Activated T-cell treated with anti-CD3 and anti-CD28 coated beads for 1 hour (primary cell): ENCODE measurements at places on chromosomes 1 and 21.

DNA sequence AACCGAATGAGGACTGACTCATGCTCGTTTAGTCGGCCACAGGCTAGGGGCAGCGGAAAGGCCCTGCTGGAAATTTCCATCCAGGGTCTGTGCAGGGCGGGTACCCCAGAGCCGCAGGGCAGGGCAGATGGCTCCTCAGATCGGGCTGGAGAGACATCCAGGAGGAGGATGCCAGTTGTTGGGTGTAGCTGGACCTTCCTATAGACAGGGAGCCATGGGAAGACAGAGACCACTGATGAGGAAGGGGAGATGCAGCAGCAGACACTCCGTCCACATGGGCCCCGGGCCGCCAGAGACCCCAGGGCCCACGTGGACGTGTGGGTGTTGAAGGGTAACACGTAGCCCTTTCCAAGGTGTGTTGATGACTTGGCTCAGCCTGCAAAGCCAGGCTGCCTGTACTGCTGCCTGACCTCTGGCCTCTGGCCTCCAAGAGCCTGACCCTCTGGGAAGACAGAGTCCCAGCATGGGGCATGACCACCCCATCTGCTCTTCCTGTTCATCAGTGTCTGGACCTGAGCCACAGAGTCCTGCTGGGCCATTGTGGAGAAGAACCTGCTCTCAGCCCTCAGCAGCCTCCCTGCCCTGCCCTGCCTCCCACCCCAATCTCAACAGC, 4.8 kb downstream of the GNG4 start:
- DNase-seq, result no peak

DNA sequence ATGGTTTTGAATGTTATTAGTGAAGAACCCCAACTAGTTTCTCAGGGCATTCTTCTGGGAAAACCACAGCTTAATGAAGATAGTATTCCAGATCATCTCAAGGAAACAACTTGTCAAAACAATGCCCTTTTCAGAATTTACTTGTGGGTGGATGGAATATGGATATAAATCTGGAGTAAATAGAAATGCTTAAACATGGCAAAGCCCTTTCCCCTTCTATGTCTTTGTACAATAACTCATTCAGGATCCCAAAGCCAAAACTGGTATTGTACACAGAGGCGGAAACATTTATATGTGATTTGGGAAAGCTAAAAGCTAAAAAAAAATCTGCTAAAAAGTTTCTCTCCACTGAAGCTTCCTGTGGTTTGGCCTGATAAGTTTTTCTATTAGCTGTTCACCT, 55.5 kb upstream of the RGS5 start:
- DNase-seq, result no peak

GRCh38 chr21:15104470-15104869, 39.7 kb upstream of the NRIP1 start:
- DNase-seq, result no peak

GRCh38 chr1:229431284-229432115, 2.4 kb downstream of the ACTA1 start:
- DNase-seq, result no peak

GRCh38 chr1:183877053-183877720, 72.3 kb downstream of the RGL1 start:
- DNase-seq, result no peak

DNA sequence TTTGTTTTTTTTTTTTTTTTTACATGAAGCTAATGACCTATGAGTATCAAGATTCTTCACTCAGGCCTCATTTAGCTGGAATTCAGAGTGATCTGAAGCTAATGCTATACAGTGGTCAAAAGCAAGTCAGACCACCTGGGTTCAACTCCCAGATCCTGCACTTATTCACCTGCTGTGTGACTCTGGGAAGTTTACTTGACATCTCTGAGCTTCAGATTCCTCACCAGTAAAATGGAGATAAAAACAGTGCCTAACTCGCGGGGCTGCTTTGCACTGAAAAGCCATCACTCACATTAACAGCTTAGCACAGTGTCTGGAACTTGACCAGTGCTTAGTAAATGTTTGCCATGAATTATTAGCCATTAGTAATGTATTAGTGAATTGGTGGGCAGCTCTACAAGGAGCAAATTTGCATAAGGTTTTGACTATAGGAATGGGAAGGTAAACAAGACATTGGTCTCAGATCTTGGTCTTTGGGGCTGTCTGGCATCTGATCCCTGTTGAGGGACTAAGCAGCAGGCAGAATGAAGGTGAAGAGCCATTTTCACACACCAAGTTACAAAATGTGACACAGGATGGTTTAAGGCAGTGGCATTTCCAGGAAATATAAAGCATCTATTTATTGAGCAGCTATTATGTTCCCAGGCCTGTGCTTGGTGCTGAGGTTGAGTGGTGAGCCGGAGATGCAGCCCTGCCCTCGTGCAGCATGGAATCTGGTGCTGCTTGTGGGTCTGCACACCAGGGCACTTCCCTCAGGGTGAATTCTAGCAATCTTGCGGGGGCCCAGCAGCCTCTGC, 291.3 kb downstream of the RRAGC start:
- DNase-seq, result no peak
